HFF-Myc (cell line): ENCODE measurements at places on chromosomes 5 and 9.

- DNase-seq = no peak
Measured at GRCh38 chr9:128409450-128409849, 11.2 kb upstream of the CERCAM start.

DNA sequence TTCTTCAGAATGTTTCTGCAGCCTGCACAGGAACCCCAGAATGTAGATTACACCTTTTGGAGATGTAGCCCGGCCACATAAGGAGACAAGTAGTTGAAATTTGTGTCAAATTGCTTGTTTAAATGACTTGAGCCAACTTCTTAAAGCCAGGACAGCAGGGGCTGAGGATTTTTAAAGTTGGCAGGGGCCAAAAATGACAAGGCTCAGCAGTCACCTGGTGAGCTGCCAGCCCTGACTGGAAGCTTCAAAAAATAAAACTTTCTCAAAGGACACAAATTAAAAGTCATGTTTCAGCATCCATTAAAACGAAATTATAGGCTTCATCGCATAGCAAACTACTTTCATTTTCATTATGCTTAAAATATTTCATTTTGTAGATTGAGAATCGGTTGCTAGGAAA lies 340.3 kb upstream of the WWC1 start:
- no peak for DNase-seq

GRCh38 chr5:174547814-174548213 lies 176.6 kb upstream of the MSX2 start:
- no peak for DNase-seq

- DNase-seq = no peak
Measured at GRCh38 chr9:129608561-129609481, 12.1 kb downstream of the C9orf50 start.

DNA sequence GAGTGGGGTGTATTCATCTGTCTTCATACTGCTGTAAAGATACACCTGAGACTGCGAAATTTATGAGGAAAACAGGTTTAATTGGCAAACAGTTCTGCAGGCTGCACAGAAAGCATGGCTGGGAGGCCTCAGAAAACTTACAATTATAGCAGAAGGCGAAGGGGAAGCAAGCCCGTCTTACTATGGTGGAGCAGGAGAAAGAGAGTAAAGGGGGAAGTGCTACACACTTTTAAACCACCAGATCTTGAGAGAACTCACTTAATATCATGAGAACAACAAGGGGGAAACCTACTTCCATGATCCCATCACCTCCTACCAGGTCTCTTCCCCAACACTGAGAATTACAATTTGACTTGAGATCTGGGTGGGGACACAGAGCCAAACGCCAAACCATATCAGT lies 12.5 kb upstream of the NREP start:
- DNase-seq = no peak

DNA sequence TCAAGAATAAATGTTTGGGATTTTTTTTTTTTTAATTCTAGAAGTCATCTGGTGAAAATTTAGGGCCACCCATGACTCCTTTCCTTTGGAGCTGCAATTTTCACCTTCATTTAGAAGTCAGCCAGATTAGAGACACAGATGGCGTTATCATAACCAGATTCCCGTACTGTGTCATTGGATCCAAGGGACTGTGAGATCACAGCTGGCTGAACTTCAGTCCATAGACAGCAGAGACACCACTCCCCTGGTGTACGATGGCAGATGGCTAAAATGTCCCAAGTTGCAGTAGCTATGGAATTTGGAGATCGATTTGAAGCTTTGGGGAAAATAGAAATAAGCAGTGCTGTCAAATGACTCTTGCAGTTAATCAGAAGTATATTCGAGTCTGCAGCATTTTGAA lies 216.3 kb downstream of the RFK start:
- DNase-seq = no peak

- peak; percentile 76 for DNase-seq
Measured at GRCh38 chr9:128558431-128559310, 6.3 kb downstream of the SPTAN1 start.

DNA sequence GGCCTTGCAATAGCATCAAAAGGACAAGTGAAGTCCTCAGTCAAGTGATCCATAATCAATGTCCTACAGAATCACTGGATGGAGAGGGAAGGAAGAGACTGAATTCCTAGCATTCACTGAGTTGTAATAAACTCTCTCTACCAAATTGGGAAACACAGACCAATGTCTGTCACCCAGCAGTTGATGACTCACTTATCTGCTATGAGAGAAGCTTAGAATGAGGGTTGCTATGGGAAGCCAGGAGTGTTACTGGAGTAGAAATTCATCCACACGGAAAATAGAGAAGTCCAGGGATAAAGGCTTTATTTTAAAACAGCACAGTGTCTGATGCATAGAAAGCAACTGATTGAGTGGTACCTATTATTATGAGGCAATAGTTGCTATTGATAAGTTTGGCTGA lies 407.4 kb downstream of the BRINP1 start:
- DNase-seq = no peak

GRCh38 chr5:8456846-8457186 lies 587.9 kb downstream of the MTRR start:
- no peak for DNase-seq

DNA sequence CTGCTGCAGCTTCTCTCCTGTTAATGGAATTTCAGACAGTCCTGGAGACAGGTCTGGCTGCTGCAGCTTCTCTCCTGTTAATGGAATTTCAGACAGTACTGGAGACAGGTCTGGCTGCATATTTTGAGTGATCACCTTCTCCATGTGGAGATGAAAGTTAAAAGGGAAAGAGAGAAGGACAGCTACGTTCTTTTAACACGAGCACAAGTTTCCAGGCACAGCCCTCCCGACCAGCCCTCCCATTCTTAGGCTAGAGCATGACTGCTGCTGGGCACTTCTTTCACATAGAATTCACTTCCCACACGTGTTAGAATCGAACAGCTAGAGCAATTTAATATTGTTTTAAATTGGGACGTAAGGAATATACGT lies 133.3 kb upstream of the DMRT1 start:
- DNase-seq = no peak

GRCh38 chr9:128203024-128203706 lies at the start of gene DNM1:
Gene DNM1 (plus strand): TSS chr9:128203379. CDS start chr9:128203471, 92 bp downstream.
- DNase-seq = no peak

DNA sequence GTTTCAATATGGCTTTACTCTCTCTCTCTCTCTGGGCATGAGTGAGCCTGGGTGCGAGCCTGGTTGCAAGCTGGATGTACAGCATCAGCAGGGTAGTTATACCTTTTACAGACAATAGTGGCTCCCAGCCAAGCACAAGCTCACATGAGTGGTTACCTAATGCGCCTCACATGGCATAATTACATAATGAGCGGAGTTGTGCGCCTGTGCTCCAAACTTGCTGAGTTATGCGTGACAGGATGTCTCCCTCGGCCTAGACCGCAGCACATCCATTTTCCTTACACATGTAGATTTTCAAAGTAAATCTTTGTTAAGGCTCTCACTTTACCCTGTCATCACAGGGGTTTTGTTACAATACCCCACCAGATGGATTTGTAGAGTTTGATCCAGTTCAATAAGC lies 233.5 kb upstream of the WWC1 start:
- DNase-seq = no peak

- DNase-seq = no peak
Measured at GRCh38 chr5:172834415-172835289, 601 bp downstream of the ERGIC1 start.

DNA sequence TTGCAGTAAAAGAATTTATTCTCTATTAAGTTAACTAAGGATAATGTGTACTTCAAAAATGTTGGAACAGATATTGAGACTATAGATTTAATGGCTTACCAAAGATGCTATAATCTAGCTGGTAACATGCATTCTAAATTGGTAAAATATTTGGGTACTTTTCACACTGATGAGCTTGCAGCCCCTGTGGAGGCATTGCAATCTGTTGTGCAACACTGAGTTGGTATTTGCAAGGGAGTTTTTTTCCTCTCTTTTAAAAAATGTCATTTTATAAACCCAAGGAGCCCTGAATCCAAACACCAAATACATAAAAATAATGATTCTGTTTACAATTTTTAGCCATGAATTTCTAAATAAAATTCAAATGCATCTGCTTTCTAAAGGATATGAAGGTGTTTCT lies 944.8 kb downstream of the DTWD2 start:
- DNase-seq = no peak

DNA sequence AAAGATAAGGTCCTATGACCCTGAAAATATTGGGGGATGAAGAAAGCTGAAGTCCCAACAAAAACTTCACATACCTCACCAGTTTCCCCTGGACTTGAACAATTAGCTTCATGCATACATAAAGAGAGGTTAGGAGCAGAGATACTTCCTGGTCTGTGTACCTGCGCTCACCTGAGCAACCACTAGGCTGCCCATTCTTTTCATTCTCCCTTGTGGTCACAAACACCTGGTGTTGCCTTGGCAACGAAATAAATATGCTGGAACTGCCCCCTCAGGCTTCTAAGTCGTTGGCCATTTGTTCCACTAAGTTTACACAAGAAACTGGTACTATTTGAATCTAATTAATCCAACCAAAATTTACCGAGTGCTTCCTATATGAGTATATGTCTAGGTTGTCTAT lies 18.1 kb downstream of the OTP start:
- DNase-seq = no peak

DNA sequence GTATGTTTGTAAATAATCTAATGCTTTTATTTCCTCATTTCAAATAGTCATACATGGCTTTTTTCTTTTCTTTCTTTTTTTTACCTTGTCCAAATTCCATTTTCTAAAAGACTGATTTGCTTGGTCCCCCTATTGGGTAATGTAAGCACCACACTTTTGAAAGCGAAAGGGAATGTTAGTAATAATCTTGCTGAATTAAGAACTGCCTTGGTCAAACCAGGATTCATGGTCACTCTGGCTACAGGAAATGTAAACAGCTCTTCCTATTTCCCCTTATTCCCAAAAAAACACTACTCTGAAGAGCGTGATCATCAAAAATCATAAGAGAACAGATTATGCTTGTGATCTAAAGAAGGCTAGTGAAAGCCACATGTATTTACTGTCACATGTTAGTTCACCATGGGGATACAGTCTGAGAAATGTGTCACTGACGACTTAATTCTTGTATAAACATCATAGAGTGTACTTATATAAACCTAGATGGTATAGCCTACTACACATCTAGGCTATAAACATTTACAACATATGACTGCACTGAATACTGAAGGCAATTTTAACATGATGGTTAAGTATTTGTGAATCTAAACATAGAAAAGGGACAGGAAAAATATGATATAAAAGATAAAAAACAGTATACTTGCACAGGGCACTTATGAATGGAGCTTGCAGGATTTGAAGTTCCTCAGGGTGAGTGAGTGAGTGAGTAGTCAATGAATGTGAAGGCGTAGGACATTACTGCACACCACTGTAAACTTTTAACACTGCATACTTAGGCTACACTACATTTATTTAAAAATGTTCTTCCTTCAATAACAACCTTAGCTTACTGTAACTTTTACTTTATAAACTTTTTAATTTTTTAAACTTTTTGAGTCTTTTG lies 75.3 kb downstream of the HMGCR start:
- DNase-seq = no peak

GRCh38 chr9:109918339-109919163 lies 138.6 kb downstream of the PALM2AKAP2 start:
- no peak for DNase-seq

- no peak for DNase-seq
Measured at GRCh38 chr5:172235132-172235780, 41.3 kb downstream of the EFCAB9 start.

DNA sequence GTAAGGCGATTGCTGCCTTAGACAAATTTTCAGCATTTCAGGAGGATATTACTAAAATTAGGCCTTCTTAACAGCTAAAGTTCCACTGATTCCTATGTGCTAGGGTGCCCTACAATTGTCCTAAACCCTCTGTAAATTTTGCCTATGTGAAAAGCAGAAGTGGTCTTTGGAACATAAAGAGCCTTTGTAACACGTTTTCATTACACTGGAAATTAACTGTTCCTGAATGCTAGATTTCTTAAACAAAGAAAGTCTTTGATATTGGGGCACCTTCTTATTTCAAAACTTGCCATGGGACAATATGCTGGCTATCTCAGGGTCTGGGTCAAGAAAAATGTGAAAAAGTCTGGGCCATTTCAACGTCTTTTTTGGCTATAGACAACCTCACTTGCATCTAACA lies 60.4 kb upstream of the MOCS2 start:
- DNase-seq = no peak

- DNase-seq = no peak
Measured at GRCh38 chr5:171770153-171770552, 15.5 kb upstream of the SMIM23 start.

DNA sequence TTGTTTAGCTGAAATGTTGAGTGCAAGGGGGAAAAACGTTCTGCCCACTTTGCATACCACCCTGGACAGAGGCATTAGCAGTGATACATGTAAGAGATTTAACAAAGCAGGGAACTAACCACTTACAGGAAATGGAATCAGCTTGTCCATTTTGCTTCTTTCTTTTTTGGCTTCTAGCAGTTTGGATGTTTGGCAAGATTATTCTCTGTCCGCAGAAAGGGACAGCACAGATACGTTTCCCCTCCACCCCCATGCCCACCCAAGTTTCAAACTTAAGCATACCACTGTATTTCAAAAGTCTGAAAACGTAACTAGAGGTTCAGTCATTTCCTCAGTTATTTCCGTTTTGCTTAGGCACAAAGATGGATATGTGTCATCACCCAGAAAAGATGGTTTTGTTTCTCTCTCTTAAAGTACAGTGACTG lies 118.4 kb downstream of the GDNF start:
- no peak for DNase-seq

DNA sequence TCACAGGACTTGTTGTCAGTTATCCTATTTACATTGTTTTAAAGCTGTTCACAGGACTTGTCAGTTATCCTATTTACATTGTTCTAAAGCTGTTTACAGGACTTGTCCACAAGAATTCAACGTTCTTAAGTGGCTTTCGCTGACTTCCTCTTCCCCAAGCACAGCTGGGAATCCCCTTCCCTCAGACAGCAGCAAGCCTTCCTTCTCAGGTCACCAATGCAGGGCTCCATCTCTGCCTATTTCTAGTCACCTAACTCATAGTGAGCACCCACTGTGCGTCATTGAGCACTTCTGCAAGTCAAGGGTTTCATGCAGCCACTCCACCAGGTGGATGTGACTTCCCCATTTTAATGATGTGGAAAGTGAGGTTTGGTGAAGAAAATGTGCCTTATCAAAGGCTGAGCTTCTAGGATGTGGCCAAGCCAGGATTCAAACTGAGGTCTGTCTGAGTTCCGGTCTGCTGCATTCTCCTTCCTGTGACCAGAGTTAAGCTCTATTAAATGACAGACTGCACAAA lies 109.8 kb upstream of the ZNF462 start:
- no peak for DNase-seq

DNA sequence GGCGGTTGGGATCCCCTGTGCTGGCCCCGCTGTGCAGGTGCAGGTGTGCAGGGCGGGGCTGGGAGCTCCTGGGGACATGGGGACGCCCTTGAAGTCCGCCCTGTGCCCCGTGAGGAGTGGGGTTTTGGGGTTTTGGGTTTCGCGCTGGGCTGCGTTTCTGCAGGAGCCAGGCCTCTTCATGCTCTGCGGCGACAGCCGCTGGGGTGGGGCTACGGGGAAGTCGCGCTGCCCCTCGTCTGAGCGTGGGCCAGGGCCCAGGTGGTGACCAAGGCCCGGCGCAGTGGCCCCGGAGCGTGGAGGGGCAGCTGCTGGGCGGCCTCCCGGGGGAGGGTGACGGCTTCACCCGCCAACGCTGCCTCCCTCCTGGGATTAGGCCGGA lies 47.8 kb upstream of the IRX4 start:
- DNase-seq = no peak

- no peak for DNase-seq
Measured at GRCh38 chr5:45533663-45534062, 162.5 kb downstream of the HCN1 start.
